HTR-8/SVneo (cell line): ENCODE measurements at places on chromosomes 1 and 21.

GRCh38 chr1:93253516-93253915 is 73.0 kb downstream of the CCDC18 start:
- DNase-seq: no peak

DNA sequence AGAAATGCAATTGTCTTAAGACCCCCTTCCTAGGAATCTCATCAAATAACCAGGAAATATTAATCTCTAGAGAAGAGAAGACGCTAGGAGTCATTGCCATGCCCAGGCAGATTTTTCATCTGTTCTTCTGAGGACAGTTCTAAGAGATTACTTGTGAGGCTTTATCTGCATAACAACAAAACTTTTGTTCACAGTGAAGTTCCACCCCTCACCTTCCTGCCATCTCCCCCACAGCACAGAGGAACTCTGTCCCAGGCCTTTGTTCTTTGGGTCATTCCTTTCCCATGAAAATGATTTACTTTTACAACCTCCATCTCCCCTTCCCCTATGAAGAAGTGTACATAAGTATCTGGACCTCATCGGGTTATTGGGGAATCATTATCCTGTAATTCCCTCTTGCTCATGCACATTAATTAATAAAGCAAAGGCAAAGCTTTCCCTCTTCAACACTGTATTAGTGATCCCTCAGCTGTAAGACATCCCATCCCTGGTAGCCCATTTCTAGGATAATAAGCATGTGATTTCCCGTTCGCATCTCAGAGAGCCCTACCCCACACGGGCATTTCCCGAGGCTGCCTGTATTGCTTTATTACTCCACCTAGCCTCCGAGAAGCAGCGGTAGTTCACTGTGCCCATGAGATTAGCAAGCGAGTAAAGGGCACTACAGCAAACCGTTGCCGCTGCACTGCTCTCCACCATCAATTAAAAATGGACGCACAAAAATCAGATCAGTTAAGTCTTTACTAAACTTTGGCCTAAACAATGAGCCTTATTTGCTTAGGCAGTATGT is 384.4 kb upstream of the CAMK1G start:
- no peak for DNase-seq

DNA sequence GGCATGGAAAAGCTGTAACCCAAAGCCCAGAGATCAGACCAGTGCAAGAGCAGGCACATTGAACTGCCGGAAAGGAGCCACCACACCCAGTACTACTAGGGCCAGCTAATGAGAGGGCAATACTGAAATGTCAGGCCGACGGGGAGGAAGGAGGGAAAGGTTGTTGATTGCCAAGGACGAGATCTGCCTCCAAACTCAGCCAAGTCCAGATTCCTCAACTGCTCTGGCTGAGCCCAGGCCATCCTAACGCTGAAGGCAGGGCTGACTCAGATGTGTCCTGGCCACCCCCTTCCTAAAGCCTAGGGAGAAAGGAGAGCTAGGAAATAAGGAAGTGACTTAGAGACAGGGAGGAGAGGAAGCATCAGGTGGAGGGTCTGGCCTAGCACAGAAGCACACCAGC is 42.1 kb upstream of the IPO9 start:
- no peak for DNase-seq

DNA sequence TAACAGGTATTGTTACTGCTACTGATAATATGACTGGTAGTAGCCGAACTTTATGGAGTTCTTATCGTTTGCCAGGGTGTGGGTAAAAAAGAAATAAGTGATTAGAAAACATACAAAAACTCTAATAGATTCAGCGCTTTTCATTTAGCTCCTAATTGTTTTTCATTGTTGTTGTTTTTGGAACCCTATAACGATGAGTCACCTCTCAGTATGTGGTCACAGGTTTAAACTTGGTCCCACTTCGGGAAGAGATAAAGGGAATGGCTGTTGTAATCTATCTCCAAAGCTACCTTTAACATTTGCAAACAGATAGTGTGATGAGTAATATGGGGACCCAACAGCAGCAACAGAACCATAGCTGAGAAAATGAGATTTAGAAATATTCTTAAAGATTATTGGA is 62.7 kb upstream of the BCL10 start:
- DNase-seq: no peak

GRCh38 chr1:56584910-56585528 is 5.7 kb upstream of the PLPP3 start:
- peak; percentile 36 for DNase-seq

DNA sequence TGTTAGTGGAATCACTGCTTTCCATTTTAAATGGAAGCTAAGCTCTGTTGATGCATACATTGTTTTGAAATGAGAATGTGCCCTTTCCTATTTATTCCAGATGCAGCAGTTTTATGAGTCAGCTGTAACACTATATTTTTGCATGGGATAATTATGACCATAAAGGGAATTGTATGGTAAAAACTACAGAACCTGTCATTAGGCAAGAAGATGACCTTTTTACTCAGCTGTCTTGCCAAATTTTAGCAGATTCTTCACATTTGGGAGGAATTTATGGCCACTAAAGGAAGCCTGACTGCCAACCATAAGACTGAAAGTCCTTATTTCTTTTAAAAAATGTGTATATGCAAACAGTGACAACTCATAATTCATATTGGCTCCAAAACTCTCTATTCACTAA is 356.3 kb upstream of the PRMT6 start:
- DNase-seq: no peak

GRCh38 chr1:117859901-117860300 is 69.5 kb downstream of the GDAP2 start:
- no peak for DNase-seq

DNA sequence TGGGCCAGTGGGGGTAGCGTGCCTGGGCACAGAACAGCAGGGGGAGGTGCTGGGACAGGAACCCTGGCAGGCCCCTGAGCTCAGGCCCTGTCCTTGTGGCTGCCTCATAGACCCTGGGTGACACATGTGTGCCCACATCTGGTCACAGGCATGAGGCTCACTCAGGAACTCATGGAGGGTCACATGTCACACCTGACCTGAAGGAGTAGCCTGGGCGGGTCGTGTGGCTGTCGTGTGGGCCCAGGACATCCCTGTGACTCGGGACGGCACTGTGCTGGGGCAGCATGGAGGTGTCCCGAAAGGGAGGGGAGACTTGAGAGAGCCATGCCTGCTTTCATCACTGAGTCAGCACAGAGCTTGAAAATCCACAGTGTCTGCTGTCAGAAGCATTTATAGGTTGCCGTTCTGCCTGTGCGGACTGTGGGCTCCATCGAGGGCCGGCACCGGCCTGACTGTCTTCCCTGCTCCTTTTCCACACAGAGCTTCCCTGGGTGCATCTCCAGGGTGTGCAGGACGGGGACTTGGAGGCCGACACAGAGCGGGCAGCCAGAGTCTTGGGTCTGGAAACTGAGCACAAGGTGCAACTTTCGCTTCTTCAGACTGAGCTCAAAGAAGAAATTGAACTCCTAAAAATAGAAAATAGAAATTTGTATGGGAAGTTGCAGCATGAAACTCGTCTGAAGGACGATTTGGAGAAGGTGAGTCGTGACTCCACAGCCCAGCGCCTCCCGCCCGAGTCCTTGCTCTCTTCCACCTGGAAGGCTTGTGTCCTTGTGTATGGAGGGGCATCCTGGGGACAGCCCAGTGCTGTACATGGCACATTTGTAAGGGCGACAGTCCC is 32.8 kb downstream of the PCNT start:
- no peak for DNase-seq

GRCh38 chr21:28074676-28075075 is 918.0 kb downstream of the LTN1 start:
- no peak for DNase-seq

DNA sequence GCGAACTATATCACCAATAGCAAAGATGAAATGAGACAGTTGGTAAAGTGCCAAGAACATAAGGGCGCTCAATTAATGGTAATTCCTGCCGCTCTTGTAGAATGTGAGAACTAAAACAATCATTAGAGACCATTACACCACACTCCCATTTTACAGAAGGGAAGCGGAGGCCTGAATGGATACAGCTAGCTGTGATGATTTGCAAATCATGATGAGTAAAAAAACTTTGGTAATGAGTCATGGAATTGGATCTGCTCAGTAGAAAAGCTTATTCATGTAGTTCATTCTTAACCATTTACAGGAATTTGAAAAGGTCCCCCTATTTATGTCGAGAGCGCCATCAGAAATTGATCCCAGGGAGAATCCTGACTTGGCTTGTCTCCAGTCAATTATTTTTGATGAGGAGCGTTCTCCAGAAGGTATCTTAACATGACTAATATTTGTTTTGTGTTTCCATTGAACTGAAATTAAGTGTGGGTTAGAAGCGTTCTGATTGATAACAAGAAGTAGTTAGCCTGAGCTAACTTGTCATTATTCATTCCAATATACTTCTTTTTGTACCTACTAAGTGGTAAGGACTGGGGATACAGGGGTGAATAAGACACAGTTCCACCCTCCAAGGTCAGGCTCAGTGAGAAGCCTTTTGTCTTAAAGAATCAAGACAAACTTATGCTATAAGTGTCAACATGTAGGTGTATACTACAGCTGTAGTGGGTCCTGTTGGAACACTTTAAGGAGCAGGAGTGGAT is 812 bp downstream of the TTC4 start:
- DNase-seq: no peak

GRCh38 chr1:60990714-60991090 is 91.7 kb upstream of the NFIA start:
- no peak for DNase-seq

GRCh38 chr1:176876966-176877515 is 287.5 kb downstream of the ASTN1 start:
- no peak for DNase-seq
